ENCODE measurements at places on chromosomes 12 and 14.

DNA sequence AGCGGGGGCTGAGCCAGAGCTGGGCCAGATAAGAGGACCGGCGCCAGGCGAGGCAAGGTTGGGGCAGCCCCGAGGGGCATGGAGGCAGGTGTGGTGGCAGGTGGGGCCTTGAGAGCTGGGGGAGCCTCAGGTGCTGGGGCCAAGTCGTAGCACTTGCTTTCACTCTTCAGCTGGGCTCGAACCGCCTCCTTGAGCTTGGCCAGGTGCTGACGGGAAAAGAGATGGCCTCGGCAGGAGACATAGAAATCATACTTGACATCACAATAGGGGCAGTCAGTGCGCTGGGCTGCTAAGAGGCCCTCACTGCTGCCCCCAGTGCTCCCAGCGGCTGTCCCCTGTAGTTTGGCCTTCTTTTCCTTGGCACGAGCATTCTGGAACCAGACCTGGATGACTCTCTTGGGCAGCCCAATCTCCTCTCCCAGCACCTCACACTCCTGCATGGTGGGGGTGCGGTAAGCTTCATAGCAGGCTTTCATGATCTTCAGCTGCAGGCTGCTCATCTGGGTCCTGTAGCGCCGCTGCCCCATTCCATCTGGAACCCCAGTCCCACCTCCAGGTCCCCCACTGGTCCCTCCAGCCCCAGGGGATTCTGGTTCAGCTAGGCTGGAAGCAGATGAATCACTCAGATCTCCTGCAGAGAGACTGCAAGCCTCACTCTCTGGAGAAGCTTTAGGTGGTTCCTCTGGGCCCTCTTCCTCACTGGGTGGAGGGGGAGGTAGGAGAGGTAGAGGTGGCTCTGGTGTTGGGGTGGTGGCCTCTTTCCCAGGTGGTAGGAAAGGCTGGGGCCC lies 28.1 kb downstream of the ZFHX2 start:
- no peak for DNase-seq

- no peak for DNase-seq
Observed at GRCh38 chr12:132451172-132451835, 38.6 kb upstream of the FBRSL1 start.

DNA sequence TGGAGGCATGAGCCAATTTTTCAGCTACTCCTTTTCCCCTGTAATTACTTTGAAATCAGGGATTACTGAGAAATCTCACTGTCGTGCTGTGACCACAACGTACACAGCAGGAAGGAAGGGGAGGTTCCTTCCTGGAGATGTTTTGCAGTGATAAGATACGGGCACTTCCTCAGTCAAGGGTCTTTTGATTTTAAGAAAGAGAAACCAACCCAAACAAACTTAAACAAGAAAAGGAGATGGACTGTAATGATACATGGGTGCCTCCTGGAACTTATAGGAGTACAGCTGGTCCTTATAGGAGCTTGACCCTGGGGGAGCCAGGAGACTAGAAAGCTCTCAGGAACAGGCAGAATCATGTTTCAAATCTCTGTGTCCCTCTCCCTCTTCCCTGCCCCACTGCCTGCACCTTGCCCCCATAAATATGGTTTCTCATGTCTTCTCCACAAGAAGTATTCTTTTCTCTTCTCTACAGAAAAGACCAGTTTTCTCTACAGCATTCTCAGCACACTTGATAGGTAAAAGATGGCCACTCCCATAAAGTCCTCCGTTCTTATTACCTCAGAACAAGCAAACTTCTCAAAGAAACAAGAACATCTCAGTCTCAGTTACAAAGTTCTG lies 281.1 kb upstream of the AMIGO2 start:
- no peak for DNase-seq

- no peak for DNase-seq
Observed at GRCh38 chr14:53962953-53963319, 6.3 kb upstream of the BMP4 start.

- no peak for DNase-seq
Observed at GRCh38 chr12:131387281-131388163, 323.4 kb upstream of the SFSWAP start.

- DNase-seq: no peak
Observed at GRCh38 chr12:65279369-65280112, 1.1 kb downstream of the MSRB3 start.

DNA sequence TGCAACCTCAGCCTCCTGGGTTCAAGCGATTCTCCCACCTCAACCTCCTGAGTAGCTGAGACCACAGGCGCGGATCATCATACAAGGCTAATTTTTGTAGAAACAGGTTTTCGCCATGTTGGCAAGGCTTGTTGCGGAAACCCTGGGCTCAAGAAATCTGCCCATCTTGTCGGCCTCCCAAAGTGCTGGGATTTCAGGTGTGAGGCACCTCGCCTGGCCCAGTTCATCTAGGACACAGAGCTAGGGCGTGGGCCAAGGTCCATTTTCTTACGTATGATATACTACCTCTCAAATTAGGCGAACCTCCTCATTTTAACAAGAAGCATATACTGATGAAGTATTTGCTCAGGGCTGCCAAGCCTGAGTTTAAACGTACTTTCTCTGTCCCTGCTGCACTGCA lies 2.1 kb downstream of the RPS29 start:
- no peak for DNase-seq

- DNase-seq: no peak
Observed at GRCh38 chr14:22978487-22978837, 3.9 kb downstream of the AJUBA start.

- DNase-seq: no peak
Observed at GRCh38 chr12:67694306-67694900, 45.9 kb downstream of the DYRK2 start.

- DNase-seq: no peak
Observed at GRCh38 chr12:72522411-72522810, 250.2 kb downstream of the TRHDE start.

DNA sequence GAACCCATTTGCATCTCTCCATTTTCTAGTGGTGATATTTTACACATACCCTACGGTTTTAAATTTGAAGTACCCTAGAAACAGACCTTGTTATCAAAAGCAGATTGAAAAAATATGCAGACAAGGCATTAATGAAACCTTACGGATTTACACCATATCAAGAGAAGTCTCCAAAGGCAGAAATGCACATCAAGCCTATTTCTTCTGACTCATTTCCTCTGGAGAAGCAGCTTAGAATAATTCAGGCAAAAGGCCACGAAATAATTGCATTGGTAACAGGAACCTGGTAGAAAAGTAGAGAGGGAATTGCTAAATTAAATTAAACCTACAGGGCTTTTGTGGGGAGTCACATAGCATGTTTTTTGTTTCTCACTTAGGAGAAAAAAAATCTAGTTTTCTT lies 34.7 kb downstream of the KICS2 start:
- no peak for DNase-seq

DNA sequence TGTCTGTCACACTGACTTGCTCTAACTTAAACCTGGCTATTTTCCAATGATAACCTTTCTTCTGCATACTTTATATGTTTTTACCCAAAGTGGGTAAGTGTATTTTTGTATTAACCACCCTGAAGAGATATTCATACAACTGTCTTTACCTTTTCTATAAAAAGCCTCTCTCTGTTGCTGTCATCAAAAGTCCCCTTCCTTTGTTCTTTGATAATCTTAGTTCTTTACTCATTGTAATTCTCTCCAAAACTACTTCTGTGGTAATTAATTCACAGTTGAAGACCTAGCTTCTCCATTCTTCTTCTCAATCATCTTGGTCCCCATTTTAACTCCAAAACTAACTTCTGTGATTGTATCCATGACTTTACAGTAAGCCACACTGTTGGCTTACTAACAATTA lies 479.7 kb upstream of the MGAT4C start:
- no peak for DNase-seq

GRCh38 chr14:60640859-60641741 lies 8.2 kb downstream of the SIX1 start:
- DNase-seq: no peak
